ENCODE measurements at places on chromosomes 2 and 18. TPM values are rescaled to one million over a fixed set of nuclear protein-coding genes. Genes with fewer than 3 reads are reported as not detected.

- DNase-seq: peak; percentile 74
These were observed at the start of gene SP9 for GRCh38 chr2:174334781-174335251. TSS of gene SP9 (plus strand) at chr2:174334954. CDS start at chr2:174335093, 139 bp downstream.

DNA sequence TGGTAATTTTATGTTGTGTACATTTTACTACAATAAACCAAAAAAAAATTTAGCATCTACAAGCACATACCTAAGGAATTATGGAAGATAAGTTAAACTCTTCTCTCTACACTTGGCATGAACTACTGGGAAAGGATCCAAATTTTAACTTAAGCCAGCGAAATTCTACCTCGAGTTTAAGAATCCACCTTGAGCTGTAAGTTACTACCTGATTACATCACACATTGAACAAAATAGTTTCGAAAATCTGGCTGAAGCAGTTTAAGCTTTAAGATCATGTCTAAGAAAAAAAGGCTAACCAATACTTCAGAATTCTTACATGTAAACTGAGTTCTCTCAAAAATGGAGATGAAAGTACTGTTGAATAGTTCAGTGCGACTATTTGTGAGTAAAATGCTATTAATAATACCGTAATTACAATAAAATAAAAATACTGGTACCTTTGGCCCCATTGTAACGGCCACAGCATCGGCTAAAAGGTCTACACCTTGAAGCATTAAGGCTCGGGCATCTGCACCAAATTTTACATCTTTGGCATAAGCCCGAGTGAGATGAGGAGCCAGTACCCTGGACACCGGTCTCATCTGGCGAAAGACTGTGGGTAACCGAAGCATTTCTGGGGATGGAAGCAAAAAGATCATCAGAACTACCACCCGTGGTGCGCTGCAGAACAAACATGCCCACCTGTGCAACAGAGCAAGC lies 1.3 kb downstream of the HSPD1 start:
- DNase-seq: no peak

GRCh38 chr2:88835726-88836125 lies 144.3 kb downstream of the RPIA start:
- DNase-seq: no peak

GRCh38 chr2:174717916-174718315 lies 46.4 kb downstream of the CHRNA1 start:
- no peak for DNase-seq

DNA sequence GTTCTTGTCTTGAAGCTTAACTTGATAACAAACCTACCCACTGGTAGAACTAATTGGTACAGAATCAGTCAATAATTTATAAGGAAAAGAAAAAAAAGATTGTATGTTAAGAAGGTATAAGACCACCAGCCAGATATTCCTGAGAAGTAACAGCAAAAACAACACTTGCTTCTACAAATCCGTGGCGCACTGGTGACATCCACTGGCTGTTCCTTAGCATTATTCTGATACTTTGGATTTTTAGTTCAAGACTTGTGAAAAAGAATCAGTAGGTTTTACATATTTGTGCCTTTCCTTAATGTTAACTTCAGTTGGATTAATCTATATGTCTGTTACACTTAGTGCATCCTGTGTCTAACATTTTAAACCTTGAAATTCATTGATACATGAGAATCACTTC lies 141.8 kb downstream of the GRB14 start:
- peak; percentile 59 for DNase-seq

DNA sequence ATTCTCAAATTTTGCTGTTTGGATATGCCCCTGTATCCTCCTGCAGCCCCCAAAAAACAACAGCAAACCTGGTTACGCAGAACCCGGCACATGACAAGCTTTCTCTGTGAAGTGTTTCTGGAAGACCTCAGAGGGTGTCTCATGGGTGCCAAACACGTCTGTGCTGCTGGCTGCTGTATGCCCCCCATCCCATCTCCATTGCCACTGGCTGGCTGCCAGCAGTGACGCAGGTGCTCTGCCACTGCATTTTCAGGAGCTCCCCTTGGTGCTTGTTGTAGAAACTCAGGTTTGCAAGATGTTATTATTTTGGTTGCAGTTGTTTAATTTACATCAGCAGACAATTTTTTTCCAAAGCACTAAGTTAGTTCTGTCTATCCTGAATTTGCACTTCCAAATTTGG lies 166.4 kb upstream of the FANCL start:
- no peak for DNase-seq

RAD51AP2 gene
- total RNA-seq: 0.18 TPM

DNA sequence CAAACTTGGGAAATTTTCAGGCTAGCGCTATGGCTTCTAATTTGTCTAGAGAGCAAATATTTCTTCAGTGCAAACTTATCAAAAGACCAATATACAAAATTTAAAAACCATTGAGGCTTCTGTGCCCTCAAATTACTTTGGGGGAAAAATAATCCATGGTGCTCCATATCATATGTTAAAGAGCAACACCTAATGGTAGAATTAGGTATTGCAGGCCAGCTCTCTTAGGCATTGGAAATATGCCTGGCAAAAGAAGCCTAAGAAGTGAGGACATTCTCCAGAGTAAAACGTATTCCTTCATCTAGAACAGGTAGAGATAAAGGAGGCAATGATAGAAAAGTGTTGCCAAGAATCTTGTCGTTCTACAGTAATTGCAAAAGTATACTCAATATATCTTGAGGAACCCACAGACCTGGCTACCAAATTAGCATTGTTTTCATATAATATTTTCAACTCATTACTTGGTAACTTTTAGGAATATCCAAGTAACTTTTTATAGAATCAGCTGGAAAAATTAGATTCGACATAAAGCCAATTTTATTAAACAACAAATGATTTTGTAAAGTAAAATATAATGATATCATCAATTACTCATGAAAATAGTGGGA lies 401.1 kb downstream of the BCL11A start:
- no peak for DNase-seq

IL1A gene
- total RNA-seq: 3.9 TPM

LCT gene
- not detected for total RNA-seq

DNA sequence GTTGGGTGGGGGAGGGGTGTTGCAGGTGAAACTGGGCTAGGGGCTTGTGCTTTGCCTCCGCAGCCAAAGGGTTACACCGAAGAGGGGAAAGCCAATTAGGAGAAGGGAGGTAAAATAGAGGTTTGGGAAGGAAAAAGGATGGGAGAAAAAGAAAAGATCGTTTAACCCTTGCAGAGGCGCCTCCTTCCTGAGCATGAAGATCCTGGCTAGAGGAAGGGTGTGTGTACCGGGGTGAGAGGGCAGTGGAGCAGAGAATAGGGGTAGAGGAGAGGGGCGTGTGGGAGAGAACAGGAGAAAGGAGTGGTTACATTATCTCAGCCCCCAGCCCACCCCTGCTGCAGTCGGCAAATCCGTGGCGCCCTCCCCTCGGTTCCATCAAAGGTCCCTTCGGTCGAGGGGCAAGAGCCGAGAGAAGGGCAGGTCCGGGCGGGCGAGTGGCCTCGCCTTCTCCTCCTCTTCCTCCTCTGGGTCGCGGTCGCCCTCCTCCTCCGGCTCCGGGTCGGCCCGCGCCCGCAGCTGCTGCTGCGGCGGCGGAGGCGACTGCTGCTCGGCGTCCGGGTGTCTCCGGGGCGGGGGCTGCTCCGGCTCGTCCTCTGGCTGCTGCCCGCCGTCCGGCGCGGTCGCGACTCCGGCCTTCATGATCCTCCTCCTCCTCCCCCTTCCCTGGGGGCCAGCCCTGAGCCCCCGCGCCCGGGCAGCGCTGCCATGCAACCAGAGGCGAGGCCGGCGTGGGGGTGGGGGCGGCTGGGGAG lies 1.1 kb downstream of the MARCHF4 start:
- DNase-seq: no peak

ELOA2 gene
- total RNA-seq: not detected

- no peak for DNase-seq
These were observed 7.0 kb downstream of the CNDP2 start for GRCh38 chr18:74503137-74503536.

DNA sequence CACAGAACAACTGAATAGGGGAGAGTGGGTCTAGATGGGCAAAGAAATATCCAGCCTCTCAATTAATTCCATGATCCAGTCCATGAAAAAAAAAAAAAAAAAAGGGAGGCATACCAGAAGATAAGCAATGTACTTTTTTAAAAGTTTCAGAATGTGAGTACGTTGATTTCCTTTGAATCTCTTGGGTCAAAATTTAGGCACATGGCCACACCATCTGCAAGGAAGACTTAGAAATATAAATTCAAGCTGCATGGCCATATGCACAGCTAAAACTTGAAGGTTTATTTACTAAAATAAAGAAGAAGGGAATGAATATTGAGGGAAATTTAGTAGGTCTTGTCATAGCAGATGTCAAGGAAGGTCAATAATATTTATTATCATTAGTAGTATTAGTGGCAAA lies 286.5 kb upstream of the CDH7 start:
- DNase-seq: no peak

GRCh38 chr2:240350696-240351087 lies 84.8 kb upstream of the GPC1 start:
- DNase-seq: no peak

DNA sequence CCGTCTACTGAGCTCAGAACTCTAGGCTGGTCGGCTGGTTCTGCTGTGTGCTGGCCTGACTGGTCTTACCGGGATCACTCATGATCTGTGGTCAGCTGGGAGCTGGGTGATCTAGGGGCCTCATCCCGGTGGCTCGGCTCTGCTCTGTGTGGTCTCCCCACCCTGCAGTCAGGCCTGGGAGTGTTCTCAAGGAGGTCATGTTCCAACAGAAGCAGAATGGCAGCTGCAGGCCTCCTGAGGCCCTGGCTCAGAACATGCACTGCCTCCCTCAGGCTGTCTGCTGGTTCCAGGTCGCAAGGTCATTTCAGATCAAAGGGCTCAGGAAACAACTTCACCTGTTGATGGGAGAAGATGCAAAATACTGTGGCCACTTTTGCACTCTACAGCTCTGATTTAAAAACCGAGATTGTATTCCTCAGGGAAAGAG lies 81.1 kb upstream of the RFX8 start:
- DNase-seq: no peak

DNA sequence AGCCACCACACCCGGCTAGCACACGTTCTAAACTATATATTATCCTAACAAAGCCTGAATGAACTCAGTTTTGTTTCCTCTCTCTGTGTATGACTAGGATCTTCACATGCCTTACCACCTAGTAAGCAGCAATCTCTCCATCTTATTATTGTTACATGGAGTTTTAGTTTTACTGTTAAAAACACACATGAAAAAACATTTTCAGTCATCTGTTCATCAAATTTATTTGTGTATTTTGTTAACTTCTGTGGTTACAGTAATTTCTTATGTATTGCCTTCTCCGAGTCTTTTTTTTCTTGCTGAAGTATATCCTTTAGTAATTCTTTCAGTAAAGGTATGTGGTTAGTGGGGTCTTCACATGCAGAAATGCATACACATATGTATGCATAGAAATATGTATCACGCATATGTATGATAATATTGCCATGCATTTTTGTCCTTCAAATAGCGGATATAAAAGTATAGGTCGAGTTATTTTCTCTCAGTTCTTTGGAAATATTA lies 31.4 kb downstream of the ANO7 start:
- no peak for DNase-seq

- no peak for DNase-seq
These were observed 5.9 kb downstream of the BCL2L11 start for GRCh38 chr2:111126581-111126980.

DNA sequence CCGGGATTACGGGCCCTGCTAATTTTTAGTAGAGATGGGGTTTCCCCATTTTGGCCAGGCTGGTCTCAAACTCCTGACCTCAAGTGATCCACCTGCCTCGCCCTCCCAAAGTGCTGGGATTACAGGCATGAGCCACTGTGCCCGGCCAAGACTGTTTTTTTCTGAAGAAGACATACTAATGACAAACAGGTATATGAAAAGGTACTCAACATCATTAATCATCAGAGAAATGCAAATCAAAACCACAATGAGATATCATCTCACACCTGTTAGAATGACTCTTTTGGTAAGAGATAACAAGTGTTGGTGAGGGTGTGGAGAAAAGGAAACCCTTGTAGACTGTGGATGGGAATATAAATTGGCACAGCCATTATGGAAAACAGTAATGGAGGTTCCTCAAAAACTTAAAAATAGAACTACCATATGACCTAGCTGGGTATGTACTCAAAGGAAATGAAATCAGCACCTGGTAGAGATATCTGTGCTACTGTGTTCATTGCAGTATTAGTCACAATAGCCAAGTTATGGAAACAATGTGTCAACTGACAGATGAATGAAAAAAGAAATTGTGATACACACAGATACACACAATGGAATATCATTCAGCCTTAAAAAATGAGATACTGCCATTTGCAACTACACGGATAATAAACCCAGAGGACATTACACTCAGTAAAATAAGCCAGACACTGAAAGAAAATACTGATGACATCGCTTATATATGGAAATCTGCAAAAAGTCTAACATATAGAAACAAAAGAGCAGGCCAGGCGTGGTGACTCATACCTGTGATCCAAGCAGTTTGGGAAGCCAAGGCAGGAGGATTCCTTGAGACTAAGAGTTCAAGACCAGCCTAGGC lies 20.8 kb downstream of the SOS1 start:
- no peak for DNase-seq

APLF gene
- 6.7 TPM for total RNA-seq

GRCh38 chr18:24770311-24771024 lies 310.0 kb downstream of the HRH4 start:
- no peak for DNase-seq

GRCh38 chr2:239561446-239562001 lies 160.7 kb upstream of the HDAC4 start:
- peak; percentile 57 for DNase-seq

GRCh38 chr2:105691947-105692390 lies 52.7 kb upstream of the NCK2 start:
- DNase-seq: no peak

AMER3 gene
- total RNA-seq: not detected

DNA sequence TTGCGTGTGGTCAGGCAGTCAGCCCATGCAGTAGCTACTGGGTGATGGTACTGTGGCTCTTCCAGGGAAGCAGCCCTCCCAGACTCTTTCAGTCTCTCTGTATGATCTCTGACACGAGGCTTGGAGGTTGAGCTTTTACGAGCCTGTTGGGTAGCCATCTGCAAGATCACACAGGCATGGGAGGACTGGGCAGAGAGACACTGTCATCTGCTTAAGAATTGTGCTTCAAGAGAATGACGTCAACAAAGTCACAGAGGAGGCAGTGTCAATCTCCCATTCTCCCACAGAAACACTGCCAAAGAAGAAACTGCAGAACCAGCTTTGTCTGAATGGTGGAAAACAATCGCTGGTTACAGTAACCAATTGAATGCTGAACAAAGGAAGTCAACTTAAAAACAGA lies 78.4 kb upstream of the MC2R start:
- DNase-seq: no peak

GRCh38 chr2:160275656-160276055 lies 75.6 kb upstream of the ITGB6 start:
- DNase-seq: no peak

GRCh38 chr2:196277002-196277401 lies 105.6 kb upstream of the STK17B start:
- DNase-seq: no peak
